ENCODE measurements at places on chromosomes 13 and 19. TPM values are rescaled to one million over a fixed set of nuclear protein-coding genes. Genes with fewer than 3 reads are reported as not detected.
A peak's percentile ranks its signal among the peaks of the same experiment; 100 is the strongest.

The ZNF563 gene
- total RNA-seq = 1.00 TPM

The ZNF730 gene
- 0.15 TPM for total RNA-seq

The CBLC gene
- not detected for total RNA-seq

The SLC25A30 gene
- 22.3 TPM for total RNA-seq

The KLK3 gene
- not detected for total RNA-seq

The LMTK3 gene
- 0.64 TPM for total RNA-seq

The TMEM38A gene
- 0.89 TPM for total RNA-seq

The HCST gene
- 307 TPM for total RNA-seq

The ECSIT gene
- 24.5 TPM for total RNA-seq

The UBAC2 gene
- 59.1 TPM for total RNA-seq

- H3K4me3 ChIP-seq = peak overlapping the region; percentile 64
- peaks cover 26% of the 10 kb centered on the region for H3K36me3 ChIP-seq
- peaks cover 16% of the 10 kb centered on the region for H3K4me1 ChIP-seq
- H3K27me3 ChIP-seq = no peaks in the 10 kb centered on the region
- DNase-seq = no peak
Observed at GRCh38 chr19:38831142-38831605, 420 bp downstream of the ECH1 start.

DNA sequence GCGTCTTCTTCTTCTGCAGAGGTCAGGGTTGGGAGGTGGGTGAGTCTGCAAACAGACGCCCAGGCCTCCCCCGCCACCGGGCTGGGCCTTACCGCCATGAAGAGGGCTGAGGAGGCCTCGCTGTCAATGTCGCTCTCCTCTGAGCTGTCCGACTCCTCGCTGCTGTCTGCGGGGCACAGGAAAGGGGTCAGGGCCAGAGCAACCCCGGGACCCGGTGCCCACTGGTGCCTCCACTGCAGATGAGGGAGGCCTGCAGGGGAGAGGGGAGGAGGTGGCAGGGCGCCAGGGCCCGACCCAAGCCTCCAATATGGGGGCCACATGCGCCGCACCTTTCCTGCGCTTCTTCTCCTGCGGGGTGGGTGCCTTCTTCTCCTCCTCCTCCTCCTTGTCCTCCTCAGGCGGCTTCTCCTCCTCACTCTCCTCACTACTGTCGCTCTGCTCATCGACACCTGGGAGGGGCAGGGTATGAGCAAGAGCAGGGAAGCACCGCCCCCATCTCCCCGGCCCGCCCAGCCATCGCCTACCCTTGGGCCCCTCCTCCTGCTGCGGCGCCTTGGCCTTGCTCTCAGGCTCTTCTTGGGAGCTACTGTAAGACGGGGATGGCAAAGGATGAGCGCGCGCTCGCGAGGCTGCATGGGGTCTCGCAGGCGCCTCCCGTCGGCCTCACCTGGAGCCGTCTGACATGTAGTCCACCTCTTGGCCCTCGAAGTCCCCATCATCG is 5.5 kb upstream of the PSPN start:
- H3K27me3 ChIP-seq = no peaks in the 10 kb centered on the region
- H3K27ac ChIP-seq = no peak overlapping the region
- H3K4me3 ChIP-seq = no peak overlapping the region
- no peaks in the 10 kb centered on the region for H3K4me1 ChIP-seq
- DNase-seq = no peak
- H3K36me3 ChIP-seq = peaks cover 43% of the 10 kb centered on the region

- peak; percentile 77 for DNase-seq
- H3K27me3 ChIP-seq = no peaks in the 10 kb centered on the region
- no peak overlapping the region for H3K4me3 ChIP-seq
- no peaks in the 10 kb centered on the region for H3K36me3 ChIP-seq
- H3K27ac ChIP-seq = no peak overlapping the region
- peaks cover 3% of the 10 kb centered on the region for H3K4me1 ChIP-seq
Observed at GRCh38 chr19:52343548-52343947, 7.5 kb downstream of the ZNF610 start.

DNA sequence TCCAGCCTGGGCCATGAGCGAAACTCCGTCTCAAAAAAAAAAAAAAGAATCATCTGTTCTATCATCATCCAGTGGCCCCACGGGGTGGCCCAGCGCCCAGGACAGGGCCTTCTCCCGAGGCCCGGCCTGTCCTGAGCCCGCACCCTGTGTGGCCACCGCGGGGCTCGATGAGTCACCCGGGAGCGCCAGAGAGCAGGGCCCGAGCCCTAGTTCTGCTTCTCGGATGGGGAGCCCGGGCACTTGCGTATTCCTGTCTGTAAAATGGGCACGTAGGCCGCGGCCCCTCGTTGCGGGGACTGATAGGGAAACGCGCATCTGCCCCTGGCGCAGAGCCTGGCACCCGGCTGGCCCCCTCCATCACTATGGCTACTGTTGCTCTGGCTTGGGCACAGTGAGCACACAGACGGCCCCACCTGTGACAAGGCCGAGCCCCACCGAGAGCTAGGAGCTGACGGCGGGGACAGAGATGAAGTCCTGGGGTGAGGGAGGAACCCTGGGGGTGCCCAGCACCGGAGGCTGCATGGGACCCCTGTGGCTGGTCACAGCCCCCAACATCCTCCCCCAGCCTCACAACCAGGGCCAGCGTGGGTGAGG is 21.3 kb upstream of the UQCR11 start:
- H3K27ac ChIP-seq = no peak overlapping the region
- peaks cover 3% of the 10 kb centered on the region for H3K4me1 ChIP-seq
- no peak overlapping the region for H3K4me3 ChIP-seq
- no peak for DNase-seq
- H3K27me3 ChIP-seq = no peaks in the 10 kb centered on the region

DNA sequence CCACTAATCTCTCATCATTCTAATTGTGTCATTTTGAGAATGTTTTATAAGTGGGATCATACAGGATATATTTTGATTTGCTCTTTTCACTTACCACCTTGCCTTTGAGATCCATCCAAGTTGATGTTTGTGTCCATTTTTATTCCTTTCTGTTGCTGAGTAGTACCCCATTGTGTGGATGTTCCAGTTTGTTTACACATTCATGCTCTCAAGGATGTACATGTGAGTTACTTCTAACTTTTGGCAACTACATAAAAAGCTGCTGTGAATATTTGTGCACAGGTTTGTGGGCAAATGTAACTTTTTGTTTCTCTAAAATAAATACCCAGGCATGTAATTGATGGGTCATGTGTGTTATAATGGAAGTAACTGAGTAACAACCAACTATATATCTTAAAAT is 64.9 kb downstream of the RFC3 start:
- no peaks in the 10 kb centered on the region for H3K4me1 ChIP-seq
- DNase-seq = no peak
- H3K36me3 ChIP-seq = no peaks in the 10 kb centered on the region
- H3K27ac ChIP-seq = no peak overlapping the region
- H3K27me3 ChIP-seq = no peaks in the 10 kb centered on the region

GRCh38 chr13:40536443-40537113 is 129.9 kb downstream of the FOXO1 start:
- no peaks in the 10 kb centered on the region for H3K36me3 ChIP-seq
- H3K4me1 ChIP-seq = no peaks in the 10 kb centered on the region
- no peak for DNase-seq
- H3K4me3 ChIP-seq = no peak overlapping the region
- H3K27me3 ChIP-seq = no peaks in the 10 kb centered on the region
- no peak overlapping the region for H3K27ac ChIP-seq

DNA sequence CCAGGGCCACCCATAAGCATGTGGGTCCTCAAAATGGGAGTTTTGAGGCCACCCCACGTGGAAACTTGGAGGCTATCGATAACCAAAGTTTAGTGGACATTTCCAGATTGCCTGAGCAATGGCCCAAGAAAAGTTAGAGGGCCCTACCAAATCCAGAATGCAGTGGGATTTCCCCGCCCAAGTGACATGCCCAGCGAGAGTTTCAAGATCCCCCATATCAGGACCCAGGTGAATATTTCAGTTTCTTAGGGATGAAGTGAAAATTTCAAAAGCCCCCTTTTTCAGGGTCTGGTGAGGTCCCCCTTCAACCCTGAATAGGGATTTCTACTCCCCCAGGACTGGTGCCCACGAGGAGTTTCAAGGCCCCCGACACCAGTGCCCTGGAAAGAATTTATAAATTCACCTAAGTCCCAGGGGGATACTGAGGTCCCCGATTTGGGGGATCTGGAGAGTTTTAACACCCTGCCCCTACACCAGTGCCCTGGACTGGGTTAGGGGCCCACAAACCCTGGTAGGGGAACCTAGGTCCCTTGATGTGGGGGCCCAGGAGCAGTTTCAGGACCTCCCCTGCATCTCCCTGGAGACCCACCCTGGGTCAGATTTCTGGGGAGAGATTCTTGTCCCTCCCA is 695 bp downstream of the BST2 start:
- peaks cover 56% of the 10 kb centered on the region for H3K4me1 ChIP-seq
- peaks cover 19% of the 10 kb centered on the region for H3K36me3 ChIP-seq
- peak overlapping the region; percentile 89 for H3K27ac ChIP-seq

DNA sequence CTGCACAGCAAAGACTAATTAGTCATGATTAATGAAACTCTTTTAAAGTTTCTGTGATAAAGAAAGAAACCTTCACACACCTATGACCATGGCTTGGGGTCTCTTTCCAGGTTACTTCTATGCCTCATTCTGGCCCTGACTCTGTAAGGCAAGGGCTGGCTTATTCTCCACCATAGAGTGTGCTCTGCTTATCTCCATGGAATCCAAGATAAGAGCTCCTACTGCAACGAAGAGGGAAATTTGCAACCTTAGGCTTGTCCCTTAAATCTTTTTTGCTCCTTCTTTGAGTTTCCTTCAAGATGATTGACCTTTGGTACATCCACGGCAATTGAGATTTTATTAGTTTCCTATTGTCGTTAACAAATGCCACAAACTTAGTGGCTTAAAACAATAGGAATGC is 239.9 kb downstream of the SPRY2 start:
- no peak overlapping the region for H3K27ac ChIP-seq
- no peaks in the 10 kb centered on the region for H3K36me3 ChIP-seq
- H3K4me1 ChIP-seq = no peaks in the 10 kb centered on the region
- H3K27me3 ChIP-seq = no peaks in the 10 kb centered on the region

- H3K27me3 ChIP-seq = no peaks in the 10 kb centered on the region
- H3K36me3 ChIP-seq = no peaks in the 10 kb centered on the region
- no peak overlapping the region for H3K27ac ChIP-seq
- DNase-seq = no peak
- no peak overlapping the region for H3K4me3 ChIP-seq
Observed at GRCh38 chr19:28322491-28322890, 890.5 kb downstream of the UQCRFS1 start.

- no peak overlapping the region for H3K4me3 ChIP-seq
- peaks cover 5% of the 10 kb centered on the region for H3K4me1 ChIP-seq
- DNase-seq = no peak
- no peaks in the 10 kb centered on the region for H3K27me3 ChIP-seq
Observed at GRCh38 chr13:40271931-40272775, 394.3 kb downstream of the FOXO1 start.

DNA sequence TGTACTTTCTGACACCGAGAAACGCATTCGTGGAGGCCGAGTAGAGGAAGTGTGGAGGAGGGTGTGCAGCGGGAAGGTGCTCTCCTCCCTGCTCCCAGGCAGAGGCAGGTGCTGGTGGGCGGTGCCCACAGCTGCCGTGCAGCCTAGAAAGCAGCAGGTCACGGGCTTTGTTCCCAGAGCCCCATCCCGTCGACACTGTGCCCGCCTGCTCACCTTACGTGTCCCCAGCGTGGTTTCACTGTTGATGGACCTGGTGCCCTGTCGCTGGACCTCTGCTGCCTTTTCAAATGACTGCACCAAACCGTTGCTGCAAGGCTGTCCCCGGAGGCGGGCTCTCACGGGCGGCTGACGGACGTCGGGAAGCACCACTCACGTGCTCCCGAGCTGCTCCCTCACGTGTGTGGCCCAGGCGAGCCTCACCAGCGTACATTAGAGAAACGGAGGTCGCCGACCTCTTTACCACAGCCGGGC is 20.8 kb downstream of the PLEKHJ1 start:
- H3K36me3 ChIP-seq = peaks cover 68% of the 10 kb centered on the region
- no peaks in the 10 kb centered on the region for H3K4me1 ChIP-seq
- no peaks in the 10 kb centered on the region for H3K27me3 ChIP-seq
- no peak overlapping the region for H3K27ac ChIP-seq
- DNase-seq = no peak

DNA sequence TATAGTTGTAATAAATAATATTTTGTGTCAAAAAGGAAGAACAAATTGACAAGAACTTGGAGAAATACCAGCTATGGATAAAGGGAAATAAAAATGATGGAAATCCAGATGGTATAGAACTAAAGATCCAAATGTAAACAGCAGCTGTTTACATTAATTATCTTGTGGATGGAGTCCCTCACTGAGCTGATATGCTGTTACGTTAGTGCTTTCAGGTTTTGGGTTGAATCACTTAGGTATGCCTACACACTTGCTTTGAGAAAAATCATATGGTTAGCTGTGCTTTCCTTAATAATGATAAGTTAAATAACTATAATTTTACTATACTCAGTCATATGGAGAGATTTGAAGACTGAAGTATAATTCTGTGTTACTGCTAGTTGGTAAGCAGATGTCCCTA is 27.7 kb downstream of the WASF3 start:
- H3K4me1 ChIP-seq = no peaks in the 10 kb centered on the region
- H3K27me3 ChIP-seq = peaks cover 4% of the 10 kb centered on the region
- H3K27ac ChIP-seq = no peak overlapping the region
- H3K36me3 ChIP-seq = no peaks in the 10 kb centered on the region
- H3K4me3 ChIP-seq = no peak overlapping the region

- no peaks in the 10 kb centered on the region for H3K27me3 ChIP-seq
- no peak overlapping the region for H3K27ac ChIP-seq
- no peaks in the 10 kb centered on the region for H3K4me1 ChIP-seq
- no peaks in the 10 kb centered on the region for H3K36me3 ChIP-seq
- H3K4me3 ChIP-seq = no peak overlapping the region
- no peak for DNase-seq
Observed at GRCh38 chr19:23706657-23707056, 19.6 kb upstream of the ZNF675 start.

DNA sequence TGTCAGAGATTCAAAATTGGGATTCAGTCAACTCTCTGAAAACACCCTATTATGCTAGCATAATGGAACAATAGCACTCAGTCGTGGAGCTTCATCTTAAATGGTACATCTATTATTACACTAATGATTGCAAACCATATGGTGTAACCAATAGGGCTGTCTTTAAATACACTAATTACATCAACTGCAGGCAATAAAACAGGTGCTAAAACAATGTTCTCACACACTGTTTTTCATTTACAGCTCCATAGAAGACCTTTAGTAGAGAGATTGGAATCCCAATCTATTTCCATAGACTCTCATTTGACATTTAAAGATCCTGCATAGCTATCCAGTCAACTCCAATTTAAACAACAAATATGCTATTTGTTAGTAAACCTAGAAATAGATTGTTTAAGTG is 1917.4 kb downstream of the OLFM4 start:
- no peak overlapping the region for H3K27ac ChIP-seq
- no peak overlapping the region for H3K4me3 ChIP-seq
- H3K36me3 ChIP-seq = no peaks in the 10 kb centered on the region
- H3K4me1 ChIP-seq = no peaks in the 10 kb centered on the region
- DNase-seq = no peak

GRCh38 chr13:103067751-103068555 is 1.7 kb upstream of the SLC10A2 start:
- no peak overlapping the region for H3K4me3 ChIP-seq
- no peak for DNase-seq
- no peak overlapping the region for H3K27ac ChIP-seq
- H3K4me1 ChIP-seq = no peaks in the 10 kb centered on the region

GRCh38 chr19:4379383-4380253 is 20.7 kb downstream of the SH3GL1 start:
- DNase-seq = no peak
- peaks cover 2% of the 10 kb centered on the region for H3K36me3 ChIP-seq
- peak overlapping the region; percentile 77 for H3K27ac ChIP-seq
- peak overlapping the region; percentile 4 for H3K4me3 ChIP-seq
